ENCODE measurements at places on chromosomes 16 and 17. TPM values are rescaled to one million over a fixed set of nuclear protein-coding genes. Genes with fewer than 3 reads are reported as not detected.

MFAP4 gene
- total RNA-seq = not detected

- DNase-seq = no peak
These were observed 52.6 kb downstream of the HIC1 start for GRCh38 chr17:2107506-2107905.

- no peak for DNase-seq
These were observed 152.9 kb upstream of the MYOCD start for GRCh38 chr17:12512694-12513355.

DNA sequence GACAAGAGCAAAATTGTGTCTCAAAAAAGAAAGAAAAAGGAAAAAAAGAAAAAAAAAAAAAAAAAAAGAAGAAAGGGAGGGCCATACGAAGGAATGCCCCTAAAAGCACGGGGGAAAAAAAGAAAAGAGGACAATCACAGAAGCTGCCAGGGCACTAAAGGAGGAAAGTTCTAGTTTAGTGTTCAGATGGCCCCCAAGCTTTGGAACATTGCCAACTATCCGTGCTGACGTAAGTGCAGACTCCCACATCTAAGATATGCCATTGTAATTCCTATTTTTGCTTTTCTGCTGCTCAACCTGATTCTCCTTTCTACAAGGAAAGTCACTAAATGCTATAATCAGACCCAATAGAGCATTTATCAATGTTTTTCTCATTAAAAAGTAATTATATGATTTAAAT is 842.1 kb downstream of the KCNJ2 start:
- no peak for DNase-seq

DNA sequence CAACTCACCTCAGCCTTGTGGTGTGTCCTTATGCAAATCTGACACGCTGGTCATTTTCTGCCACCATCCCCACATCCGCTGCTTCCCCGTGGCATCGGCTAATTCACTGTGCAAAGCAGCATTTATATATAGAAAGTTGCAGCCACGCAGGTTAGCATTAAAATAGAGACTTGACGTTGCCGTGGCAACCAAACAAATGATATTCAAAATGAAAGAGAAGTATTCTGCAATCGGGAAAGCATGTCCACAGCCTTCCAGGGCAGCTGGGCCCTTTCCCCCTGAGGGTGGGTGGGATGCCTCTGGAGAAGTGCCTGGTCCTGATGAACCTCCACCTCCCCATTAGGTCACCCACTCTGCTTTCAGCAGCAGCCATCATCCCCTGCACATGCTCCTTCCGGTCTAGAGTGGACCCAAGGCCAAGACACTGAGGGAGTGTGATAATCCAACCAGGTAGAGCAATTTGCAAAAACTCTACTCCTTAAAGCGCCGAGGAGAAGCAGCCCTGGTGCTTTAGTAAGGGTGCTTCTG is 138.7 kb downstream of the GAS7 start:
- no peak for DNase-seq

DNA sequence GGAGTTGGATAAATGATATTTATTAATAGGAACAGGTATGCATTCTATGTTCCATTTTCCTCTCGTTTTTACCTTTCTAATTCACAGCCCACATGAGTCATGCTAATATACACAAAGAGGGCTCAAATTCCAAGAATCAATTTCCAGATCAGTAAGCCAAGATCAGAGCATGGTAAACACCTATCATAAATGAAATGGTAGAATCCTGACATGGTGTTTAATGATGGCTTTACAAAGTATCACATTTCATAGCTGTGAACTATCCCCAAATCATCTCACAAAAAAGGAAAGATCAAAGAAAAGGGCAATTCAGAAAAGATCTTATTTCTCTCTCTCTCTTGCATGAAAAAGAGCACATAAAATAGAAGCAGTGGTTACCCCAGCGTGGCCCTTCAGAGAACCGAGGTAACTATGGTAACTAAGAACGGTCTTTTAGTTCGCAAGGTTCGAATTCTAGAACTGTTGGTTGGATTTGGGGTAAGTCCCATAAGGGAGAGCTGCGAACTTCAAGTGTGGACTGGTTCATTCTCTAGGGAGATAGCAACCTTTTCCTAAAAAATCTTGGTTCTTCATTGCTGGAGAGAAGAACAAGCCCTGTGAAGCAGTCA is 73.0 kb downstream of the MARCHF10 start:
- no peak for DNase-seq

DNA sequence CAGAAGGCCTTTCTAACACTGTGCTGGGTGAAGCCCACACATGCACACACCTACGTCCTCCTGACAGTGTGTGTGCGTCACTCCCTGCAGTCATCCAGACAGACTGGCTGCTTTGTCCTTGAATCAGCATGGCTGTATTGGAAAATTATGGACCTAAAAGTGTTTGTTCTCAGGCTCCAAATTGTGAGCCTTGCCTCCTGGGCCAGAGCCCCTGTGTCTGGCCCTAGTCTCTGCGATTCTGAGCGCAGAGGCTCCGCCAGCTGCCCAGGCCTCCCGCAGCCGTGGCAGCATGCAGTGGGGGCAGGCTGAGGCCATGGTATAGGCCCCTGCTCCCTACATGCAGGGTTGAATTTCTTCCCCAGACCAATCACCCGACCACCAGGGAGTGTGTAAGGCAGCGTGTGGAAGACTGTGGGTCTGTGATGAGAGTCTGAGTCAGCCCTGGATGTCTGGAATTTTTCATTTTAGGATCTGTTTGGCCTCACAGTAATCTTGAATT is 166.9 kb downstream of the LGALS9B start:
- DNase-seq = no peak

GLP2R gene
- 0.10 TPM for total RNA-seq

DNA sequence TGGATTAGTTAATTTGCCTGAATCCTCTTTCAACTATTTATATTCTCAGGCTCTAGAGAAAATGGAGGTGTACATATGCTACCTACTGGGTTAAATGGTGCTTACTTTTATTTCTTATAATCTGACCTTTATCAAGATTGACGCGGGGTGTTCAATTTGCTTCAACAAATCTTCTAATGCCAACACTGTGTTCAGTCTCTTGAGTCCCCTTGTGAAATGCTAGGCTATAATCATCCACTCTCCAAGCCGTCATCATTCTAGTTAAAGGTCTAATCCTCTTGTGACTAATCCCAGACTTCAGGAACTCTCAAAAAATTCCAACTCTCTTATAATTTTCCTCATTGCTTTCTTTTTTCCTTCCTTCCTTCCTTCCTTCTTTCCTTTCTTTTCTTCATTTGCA is 1396.2 kb downstream of the CDH8 start:
- no peak for DNase-seq

OTOA gene
- total RNA-seq = 0.06 TPM

C17orf113 gene
- total RNA-seq = not detected

DNA sequence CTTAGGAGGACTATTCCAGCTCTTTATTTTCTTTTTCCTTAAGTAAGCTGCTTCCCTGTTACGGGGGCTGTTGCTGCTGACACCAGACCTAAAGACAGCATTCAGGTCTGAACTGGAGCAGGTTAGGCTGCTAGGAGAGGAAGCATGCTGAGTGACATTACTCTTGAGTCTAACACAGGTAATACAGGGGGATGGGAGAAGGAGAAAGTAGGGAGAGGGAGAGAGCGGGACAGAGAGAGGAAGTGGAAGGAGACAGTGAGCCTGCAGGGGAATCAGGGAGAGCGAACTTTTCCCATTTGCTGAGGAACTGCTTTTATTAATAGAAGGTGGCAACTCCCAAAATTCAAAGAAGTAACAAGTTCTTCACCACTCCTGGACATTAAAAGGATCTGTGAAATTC is 130.9 kb downstream of the PARN start:
- no peak for DNase-seq

- no peak for DNase-seq
These were observed 154.8 kb downstream of the SLC39A11 start for GRCh38 chr17:72937707-72938106.

C17orf107 gene
- total RNA-seq = 0.88 TPM

- DNase-seq = peak; percentile 98
These were observed 68.4 kb downstream of the CMC2 start for GRCh38 chr16:80938004-80938878.

EXOC3L1 gene
- total RNA-seq = 12.0 TPM

COASY gene
- total RNA-seq = 30.8 TPM

NOS2 gene
- total RNA-seq = 0.44 TPM

ARL5C gene
- total RNA-seq = not detected

DNA sequence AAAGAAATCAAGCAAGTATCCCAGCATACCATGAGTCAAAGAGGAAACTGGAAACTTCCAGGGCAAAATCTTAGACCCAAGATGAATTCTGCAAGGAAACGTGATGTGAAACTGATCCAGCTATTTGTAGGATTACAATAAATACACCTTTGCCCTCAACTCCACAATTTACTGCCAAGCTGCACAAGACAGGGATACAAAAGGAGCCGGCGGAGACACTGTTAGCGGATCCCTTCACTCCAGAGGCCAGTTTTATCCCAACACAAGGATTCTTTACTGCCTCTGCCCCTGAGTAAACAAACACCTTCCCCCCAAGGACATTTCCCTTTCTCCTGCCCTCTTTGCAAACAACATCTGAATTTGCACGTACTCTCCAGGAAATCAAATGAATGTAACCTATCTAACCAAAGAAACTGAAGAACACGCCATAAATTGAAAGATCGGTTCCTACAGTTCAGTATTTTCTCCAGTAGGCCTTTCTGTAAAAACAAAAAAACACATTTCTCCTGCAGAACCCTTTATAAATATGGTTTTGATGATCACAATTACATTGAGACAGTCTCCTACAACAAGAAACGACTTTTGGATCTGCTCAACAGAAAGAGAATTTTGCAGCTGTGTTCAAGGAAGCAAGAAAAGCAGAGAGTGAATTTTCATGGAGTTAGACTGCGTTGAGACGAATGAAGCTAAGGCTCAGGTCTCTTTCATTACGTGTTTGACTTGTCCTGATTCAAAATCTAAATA is 1.4 kb upstream of the CBX2 start:
- DNase-seq = no peak

DNA sequence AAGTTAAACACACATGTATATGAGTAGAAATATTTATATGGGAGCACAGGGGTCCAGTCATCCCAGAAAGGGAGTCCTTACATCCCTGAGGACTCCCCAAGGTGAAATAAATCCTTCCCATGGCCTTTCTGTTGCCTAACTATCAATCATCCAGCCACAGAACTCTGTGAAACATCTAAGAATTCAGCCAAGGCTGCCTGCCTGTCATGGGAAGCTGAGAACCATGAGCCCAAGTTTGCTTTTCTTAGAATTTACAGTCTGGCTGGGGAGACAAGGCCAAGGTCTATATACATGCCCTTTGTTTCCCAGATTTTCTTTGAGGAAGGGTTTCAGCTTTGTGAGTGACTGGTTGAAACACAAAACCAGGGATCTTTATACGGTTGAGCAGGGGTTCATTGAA is 15.8 kb downstream of the MYL4 start:
- DNase-seq = no peak

- DNase-seq = no peak
These were observed 12.8 kb upstream of the GNG13 start for GRCh38 chr16:813204-813915.

CCL17 gene
- total RNA-seq = not detected

GRCh38 chr17:49497148-49498028 is 2.3 kb downstream of the NGFR start:
- no peak for DNase-seq

DNA sequence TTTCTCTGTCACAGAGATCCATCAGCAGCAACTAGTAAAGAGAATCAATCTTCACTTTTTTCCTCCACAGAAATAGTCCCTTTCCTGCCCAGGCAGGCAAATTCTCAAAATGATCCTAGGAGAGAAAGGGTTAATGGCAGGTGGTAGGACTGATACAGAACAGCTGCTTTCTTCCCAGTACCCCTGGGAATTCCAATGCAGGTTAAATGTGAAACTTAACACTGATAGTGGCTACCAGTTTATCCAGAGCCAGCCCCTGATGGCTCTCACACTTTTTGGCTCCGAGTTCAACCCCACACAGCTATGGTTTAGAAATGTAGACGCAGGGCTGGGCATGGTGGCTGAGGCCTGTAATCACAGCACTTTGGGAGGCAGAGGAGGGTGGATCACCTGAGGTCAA is 22.2 kb downstream of the MARVELD3 start:
- no peak for DNase-seq

- DNase-seq = no peak
These were observed 13.4 kb downstream of the HSPB9 start for GRCh38 chr17:42135664-42136653.

DNA sequence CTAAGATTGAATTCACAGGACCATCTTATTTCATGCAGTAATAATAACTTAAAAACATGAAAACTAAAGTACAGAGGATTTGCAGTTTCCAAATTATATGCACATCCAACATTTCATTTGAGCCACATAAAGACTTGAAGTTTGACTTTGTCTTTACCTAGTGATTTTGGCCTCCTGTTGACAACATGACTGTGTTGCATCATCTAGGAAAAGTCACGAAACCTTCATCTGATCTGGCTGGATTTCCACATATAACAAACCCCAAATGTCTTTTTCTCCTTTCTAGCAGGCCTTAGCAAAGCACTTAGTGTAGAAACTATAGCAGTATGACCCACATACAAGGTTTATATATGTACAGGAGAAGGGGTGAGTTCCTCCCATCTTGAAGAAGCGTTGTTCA is 406.5 kb upstream of the CDH5 start:
- DNase-seq = no peak

Data from glomerular endothelial cell (primary cell).